Mesothelial cell of epicardium (in vitro differentiated cells): ENCODE measurements at places on chromosomes 1 and 21. TPM values are rescaled to one million over a fixed set of nuclear protein-coding genes. Genes with fewer than 3 reads are reported as not detected.

DNA sequence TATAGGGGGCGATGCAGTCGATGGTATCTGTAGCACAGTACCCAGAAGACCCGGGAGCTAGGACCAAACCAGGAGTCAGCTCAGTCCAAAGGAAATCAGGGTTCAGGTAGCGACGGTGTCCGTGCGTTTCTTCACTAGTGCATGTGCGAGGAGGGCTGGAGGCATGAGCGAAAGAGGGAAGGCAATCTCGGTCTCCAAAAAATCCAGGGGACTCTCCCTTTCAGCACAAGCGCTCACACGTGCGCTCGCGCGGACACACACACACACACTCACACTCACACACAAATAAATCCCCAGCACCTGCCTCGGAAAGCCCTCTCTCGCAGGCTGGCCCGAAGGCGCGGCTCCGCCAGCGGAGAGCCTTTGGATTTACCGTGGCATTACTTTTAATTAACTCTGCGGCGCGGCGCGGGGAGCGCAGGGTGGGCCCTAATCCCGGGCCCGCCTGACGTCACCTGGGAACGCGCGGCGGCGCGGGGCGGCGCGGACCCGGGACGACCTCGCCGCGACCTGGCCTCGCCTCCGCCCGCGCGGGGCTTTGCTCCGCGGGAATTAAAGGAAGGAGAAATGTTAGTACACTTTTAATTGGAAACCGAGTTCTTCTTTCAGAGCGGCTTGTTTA lies 121.2 kb downstream of the LMX1A start:
- peaks cover 91% of the 10 kb centered on the region for H3K27me3 ChIP-seq
- H3K4me1 ChIP-seq, result peaks cover 19% of the 10 kb centered on the region
- peak overlapping the region; percentile 27 for H3K27ac ChIP-seq
- peak overlapping the region; percentile 67 for H3K4me3 ChIP-seq
- no peaks in the 10 kb centered on the region for H3K36me3 ChIP-seq
- peak; percentile 59 for DNase-seq

- H3K36me3 ChIP-seq, result no peaks in the 10 kb centered on the region
- peaks cover 13% of the 10 kb centered on the region for H3K4me1 ChIP-seq
- no peak overlapping the region for H3K27ac ChIP-seq
- H3K4me3 ChIP-seq, result no peak overlapping the region
- H3K27me3 ChIP-seq, result peaks cover 4% of the 10 kb centered on the region
- no peak for DNase-seq
These were observed 294.7 kb downstream of the SIPA1L2 start for GRCh38 chr1:232335261-232335660.

The SYT6 gene
- total RNA-seq, result 0.09 to 0.29 TPM (median 0.25 TPM) in 3 replicates

DNA sequence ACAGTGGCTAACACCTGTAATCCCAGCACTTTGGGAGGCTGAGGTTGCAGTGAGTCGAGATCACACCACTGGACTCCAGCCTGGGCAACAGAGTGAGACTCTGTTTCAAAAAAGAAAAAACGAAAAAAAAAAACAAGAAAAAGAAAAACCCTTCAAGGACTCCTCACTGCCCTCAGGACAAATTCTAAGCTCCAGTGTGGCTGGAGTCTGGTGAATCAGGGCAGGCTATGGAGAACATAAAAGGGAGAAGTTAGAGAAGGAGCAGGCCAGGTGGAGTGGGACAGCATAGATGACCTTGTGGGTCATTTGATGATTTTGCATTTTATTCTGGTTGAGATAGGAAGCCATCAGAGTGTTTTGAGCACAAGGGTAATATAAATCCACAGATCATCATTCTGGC lies 12.5 kb upstream of the UAP1 start:
- no peak overlapping the region for H3K4me3 ChIP-seq
- DNase-seq, result no peak
- no peak overlapping the region for H3K27ac ChIP-seq
- peaks cover 2% of the 10 kb centered on the region for H3K36me3 ChIP-seq
